ENCODE measurements at places on chromosomes 4 and X.

GRCh38 chr4:142705820-142706219, 140.3 kb downstream of the INPP4B start:
- no peak for DNase-seq

- DNase-seq = no peak
These were observed 34.7 kb upstream of the DCAF8L1 start for GRCh38 chrX:28015993-28016392.

DNA sequence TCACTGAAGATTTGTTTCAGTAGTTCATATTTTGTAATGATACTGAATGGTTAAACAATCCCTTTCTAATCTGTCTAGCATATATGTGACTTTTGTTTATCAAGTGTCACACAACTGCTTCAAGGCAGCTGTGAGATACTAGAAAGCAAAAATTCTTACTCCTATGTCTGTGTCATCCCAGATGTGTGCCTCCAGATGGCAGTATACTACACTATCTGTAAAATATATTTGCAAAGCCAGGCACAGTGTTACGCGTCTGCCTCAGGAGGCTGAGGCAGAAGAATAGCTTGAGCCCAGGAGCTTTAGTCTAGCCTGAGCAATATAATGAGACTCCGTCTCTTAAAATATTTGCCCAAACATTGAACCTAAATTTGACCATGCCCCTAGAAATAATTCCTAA, 4.0 kb downstream of the NUDT10 start:
- DNase-seq = peak; percentile 32

DNA sequence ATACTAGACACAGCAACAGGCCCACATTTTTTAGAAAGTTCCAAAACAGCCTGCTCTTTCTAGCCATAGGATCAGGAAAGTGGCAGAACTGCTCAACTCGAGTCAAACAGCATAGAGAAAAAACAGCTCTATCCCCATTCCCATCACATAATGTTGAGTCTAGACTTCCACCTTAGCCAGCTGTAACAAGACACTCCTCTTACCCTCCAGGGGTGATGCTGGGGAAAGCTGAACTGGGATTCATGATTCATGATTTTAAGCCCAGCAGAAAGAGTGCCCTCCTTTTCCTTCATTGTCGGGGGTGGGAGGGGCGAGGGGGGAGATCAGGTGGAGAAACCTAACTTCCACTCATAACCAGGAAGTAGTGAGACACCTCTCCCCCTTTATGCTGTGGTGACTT, 86.1 kb downstream of the CENPC start:
- DNase-seq = no peak

DNA sequence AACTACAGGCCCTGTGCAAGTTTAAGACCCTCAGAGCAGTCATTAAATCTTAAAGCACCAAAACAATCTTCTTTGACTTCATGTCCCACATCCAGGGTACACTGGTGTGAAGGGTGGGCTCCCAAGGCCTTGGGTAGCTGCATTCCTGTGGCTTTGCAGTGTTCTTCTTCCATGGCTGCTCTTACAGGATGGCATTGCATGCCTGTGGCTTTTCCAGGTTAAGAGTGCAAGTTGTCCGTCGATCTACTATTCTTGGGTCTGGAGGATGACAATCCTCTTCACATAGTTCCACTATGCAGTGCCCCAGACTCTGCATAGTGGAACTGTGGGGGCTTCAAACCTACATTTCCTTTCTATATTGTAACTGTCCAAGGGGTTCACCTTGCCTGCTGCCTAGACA, 494.5 kb downstream of the CFAP47 start:
- no peak for DNase-seq

Measured in NCI-H748 treated with DMSO at 0.1 percent for 48 hours (cell line).